ENCODE measurements at places on chromosomes 2 and 18.

GRCh38 chr18:36527740-36528455 lies 230.4 kb downstream of the FHOD3 start:
- no peak for DNase-seq

- DNase-seq = no peak
Measured at GRCh38 chr2:218145124-218145523, 19.3 kb downstream of the CXCR2 start.

- DNase-seq = no peak
Measured at GRCh38 chr2:215760557-215760956, 252.8 kb downstream of the MREG start.

DNA sequence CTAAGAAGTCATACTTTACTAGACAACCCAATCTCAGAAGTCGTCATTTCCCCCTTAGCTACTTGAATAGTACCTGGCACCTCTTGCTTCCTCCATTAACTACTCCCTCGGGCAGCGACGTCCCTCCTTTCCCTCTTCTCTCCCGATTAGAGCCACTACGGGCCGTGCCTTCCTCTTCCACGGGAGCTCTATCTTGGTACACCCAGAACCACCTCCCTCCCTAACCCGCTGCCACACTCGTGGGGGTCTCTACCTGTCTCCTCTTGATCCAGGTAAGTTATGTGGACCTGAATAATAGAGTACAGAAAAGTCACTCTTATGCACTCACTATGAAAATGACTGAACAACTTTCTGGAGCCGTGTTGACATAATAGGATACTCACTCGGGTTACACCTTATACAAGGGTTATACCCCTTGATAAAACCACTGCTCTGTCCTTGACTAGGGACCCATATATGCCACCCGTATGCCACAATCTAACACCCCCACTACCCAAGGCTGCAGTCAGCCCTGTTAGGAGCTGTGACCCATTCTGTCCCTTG lies 595 bp upstream of the HDHD2 start:
- no peak for DNase-seq

GRCh38 chr18:8800876-8801262 lies 95.5 kb downstream of the MTCL1 start:
- no peak for DNase-seq

DNA sequence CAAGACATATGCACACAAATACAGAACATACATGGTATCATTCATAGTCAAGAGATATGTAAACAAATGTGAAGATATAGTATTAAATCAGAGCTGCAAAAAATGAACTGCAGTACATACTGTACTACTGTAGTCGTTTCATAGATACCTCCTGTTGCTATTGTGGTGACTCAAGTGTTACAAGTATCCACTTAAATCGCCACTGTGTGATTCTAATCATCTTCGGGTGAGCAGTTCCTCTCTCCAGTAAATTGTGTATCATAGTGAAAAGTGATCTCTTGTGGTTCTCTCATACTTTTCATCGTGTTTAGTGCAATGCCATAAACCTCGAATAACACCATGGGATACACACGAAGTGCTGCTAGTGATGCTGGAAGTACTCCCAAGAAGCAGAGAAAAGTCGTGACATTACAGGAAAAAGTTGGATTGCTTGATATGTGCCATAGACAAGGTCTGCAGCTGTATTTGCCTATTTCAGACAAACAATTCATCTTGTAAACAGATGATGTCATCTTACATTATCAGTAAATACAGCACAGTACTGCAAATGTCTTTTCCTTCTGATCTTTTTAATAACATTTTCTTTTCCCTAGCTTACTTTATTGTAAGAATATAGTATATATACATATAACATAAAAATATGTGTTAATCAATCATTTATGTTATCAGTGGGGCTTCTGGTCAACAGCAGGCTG lies 222.2 kb downstream of the BCL11A start:
- DNase-seq = no peak

DNA sequence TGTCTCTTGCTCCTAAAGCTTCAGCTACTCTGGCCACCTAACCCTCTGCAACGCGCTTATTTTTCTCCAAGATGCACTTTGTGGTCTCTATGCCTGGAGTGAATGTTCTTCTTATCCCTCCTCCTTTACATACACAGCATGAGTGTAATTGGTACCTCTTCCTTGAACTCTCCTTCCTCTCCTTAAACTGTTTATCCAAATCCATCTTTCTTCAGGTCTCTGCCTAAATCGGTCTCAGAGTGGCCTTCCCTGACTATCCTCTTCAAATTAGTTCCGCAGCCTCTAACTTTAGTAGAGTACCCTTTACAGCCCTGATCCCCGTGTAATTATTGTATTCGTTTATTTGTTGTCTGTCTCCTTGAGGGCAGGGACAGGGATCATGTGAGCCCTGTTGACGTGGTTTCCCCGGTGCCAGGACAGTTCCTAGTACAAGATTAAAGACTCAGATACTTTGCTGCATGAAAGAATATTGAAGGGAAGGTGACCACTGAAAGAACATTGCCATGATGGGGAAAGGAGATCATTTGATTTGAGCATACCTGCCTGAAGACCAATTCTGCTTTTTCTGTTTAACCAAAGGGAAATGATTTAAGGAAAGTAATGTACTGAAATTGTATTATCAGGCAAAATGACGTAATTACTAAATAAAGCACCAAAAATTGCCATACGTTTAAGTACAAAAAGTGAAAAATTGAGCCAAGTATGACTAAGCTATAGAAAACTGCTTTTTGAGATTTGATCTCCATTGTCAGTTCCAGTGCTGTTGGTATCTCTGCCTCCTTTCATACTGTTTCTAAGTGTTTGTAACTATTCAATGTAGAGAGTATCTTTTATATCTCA lies 1.2 kb downstream of the CNOT9 start:
- no peak for DNase-seq

- DNase-seq = peak; percentile 30
Measured at GRCh38 chr2:98601532-98602132, 6.7 kb downstream of the COA5 start.

GRCh38 chr18:12248926-12249720 lies 5.0 kb upstream of the CIDEA start:
- no peak for DNase-seq

DNA sequence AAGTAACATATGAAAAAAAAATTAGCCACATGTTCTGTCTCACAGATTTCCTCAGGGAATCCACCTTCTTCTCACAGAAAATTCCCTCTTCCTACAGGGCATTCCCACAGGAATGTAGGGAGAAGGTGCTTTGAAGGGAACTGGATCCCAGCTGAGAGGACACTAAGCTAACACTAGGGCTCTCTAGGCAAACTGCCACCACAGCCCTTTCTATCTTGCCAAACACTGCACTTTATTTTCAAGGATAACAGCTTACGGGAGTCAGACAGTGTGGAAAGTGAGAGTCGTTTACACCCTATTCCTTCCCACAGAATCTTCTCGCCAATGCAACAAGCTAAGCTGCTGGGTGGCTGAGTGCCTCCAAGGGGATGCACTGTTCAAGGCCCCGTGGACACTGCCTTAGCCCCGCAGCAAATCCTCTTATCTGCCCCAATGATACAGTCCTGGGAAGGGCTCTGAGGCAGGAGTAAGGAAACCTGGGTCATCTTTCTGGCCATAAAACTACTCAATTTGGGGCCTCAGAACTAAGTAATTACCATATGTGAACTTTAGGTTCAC lies 76.9 kb downstream of the CCDC93 start:
- DNase-seq = no peak

GRCh38 chr18:77206676-77207374 lies 42.8 kb upstream of the GALR1 start:
- DNase-seq = peak; percentile 69

DNA sequence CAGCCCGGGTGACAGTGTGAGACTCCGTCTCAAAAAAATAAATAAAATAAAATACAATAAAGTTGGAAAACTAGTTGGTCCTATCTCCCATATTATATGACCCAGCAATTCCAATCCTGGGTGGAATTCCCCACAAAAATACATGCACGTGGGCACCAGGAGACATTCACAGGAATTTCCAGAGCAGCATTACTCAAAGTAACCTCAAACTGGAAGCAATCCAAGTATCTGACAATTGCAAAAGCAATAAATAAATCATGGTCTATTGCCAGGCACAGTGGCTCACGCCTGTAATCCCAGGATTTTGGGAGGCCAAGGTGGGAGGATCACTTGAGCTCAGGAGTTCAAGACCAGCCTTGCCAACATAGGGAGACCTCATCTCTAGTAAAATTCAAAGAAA lies 101.2 kb upstream of the MAP4K4 start:
- peak; percentile 24 for DNase-seq

DNA sequence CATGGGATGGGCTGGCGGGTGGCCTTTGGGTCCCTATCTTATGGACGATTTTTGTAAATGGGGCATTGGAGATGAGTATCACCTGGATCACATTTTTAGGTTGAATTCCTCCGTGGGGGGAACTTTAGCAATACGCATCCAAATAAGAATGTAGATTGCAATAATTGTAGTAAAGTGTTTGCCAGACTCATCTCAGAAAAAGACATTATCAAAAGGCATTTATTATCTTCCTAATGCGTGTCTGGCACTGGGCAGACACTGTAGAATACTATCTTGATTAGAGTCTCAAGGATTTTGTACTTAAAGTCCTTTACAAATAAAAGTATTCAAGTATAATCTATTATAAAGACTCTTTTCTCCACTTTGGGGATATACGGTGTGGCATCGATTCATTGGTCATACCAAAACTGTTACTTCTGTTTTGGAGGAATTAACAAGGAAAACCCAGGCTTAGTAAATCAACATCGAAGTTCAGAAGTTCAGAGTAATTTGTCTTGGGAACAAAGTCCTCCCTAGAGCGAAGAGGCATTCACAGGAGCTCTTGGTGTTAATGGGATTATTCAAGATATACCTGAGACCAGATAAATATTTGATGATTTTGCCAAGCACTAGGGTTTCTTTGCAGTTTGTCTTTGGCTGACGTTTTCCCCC lies 578 bp upstream of the ACKR3 start:
- DNase-seq = no peak

- peak; percentile 38 for DNase-seq
Measured at GRCh38 chr18:5900262-5900661, 4.9 kb upstream of the TMEM200C start.

- DNase-seq = no peak
Measured at GRCh38 chr2:11655495-11655894, 14.5 kb downstream of the NTSR2 start.

DNA sequence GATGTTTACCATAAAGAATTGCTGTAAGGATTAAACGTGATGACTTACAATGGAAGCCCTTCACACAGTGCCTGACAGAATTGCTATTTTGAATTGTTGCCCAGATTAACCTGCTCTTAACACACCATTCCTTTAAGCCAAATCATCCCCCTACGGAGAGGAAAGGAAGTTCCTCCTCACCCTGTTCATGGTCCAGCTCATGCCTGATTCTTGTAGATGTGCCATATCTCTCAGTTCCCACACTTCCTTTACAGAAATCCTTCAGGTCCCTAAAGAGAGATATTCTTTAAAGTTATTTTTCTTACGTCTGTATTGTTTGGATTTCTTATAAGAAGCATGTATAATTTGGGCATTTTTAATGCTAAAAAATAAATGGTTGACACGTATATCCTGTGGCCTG lies 127.5 kb upstream of the DAPL1 start:
- DNase-seq = peak; percentile 58

- DNase-seq = no peak
Measured at GRCh38 chr18:25349131-25349925, 2.6 kb downstream of the ZNF521 start.

DNA sequence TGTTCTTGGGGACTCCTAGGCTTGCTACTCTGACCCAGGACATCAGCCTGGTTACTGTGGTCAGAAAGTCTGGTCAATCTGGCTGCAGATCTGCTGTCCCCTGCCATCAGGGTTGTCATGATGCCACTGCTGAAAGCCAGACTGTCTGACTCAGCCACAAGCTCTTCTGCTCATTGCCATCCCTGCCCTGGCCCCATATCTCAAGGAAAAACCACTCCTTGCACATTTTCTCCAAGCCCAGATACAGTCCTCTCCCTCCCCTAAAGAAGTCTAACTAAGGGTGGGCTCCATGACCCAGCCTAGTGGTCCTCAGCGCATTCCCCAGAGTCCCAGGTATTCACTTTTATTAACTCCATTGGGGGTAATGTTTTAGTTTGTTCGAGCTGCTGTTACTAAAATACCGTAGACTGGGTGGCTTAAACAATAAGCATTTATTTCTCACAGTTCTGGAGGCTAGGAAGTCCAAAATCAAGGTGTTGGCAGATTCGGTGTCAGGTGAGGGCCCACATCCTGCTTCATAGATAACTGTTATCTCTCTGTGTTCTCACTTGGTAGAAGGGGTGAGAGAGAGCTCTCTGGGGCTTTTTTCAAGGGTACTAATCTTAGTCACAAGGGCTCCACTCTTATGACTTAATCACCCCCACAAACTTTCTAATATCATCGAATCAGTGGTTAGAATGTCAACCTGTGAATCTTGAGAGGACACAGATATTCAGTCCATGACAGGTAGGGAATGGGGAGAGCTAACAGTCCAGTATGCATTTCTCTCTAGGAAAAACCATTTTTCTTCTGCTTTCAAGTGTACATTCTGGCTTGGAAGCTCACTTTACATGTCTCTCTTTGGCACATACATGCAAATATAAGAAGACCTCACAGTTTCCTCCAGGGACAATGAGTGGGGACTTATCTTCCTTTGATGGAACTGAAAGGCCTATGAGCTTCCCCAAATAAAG lies 94.8 kb upstream of the CXCR4 start:
- DNase-seq = no peak

DNA sequence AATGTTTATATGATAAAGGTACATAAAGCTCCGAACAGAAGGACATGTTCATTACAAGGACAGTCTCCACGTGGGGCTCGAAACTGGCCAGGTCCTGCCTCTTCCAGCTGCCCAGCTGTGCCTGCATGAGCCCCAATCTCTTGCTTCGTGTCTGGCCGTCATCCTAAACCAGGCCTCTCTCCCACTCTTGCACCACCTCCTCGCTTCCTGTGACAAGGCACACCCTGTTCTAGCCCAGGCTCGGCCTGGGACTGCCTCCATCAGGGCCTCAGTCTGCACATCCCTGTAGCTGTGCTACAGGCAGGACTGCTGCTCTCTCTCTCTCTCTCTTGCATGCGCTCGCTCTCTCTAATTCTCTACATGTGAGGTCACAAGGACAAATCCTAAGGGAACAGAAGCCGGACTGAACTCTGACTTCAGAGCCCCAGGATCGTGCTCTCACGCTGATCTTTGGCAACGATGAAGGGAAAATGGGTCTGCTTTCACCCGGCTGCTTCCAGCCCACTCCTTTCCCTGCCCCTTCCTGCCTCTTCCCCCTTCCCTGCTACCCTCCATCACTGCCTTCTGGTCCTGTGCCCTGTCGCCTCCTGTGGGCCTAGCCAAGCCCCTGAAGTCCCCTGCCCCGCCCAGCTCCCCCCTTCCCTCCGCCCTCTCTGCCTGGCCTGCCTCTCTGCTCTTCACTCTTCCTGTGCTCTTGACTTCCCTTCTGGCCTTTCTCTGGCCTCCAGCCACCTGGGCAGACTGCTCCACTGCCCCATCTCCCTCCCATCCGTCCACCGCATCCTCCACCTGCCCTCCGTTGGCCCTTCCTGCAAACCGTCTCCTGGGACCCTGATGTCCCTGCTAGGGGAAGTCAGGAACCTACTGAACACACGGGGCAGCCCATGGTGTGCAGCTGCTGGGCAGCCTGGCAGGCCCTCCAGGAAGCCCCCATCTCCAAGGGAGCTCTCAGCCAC lies 7.8 kb upstream of the GPR55 start:
- no peak for DNase-seq

GRCh38 chr2:173171924-173172643 lies 96.4 kb downstream of the MAP3K20 start:
- peak; percentile 50 for DNase-seq

GRCh38 chr18:69085951-69086350 lies 288.1 kb downstream of the CCDC102B start:
- no peak for DNase-seq

GRCh38 chr2:223928113-223929006 lies 16.8 kb downstream of the WDFY1 start:
- DNase-seq = no peak

GRCh38 chr18:51727780-51728179 lies 530.3 kb upstream of the MEX3C start:
- no peak for DNase-seq
